Mesenteric fat pad (tissue), 1 donor: ENCODE measurements at places on chromosomes 2 and 18. TPM values are rescaled to one million over a fixed set of nuclear protein-coding genes. Genes with fewer than 3 reads are reported as not detected.

Gene CLEC4F
- 0.48 TPM for total RNA-seq

DNA sequence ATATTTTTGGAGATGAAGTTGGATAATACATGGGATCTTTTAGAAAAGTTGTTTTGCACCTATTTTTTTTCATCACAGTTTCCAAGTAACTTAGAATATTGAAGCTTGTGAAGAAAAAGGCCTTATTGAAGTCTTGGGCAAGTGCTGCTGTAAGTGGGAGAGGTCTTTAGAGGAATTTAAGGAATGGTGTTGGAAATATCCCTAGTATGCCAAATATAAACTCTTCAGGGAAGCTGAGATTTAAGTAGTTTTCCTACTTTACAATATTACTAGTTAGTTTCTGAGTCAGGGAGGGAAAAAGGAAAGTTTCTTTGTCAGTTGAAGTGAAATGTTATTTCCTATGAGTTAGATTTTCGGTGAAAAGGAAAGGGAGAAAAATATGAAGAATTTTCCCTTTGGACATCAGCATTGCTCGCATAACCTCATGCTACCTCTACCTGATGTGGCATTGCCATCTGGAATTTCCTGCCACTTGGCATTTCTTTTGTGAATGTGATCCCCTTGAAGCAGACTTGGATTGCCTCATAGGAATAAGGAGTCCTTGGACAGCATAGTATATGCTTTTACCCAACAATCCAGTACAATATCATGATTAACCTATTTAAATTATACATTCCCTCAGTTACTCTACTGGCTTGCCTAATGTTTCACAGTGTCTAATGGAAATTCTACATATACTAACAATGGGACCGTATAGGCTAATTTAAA is 12.1 kb downstream of the PLEKHH2 start:
- DNase-seq, result no peak

- DNase-seq, result no peak
These were observed 138.3 kb upstream of the STON1 start for GRCh38 chr2:48391616-48392015.

DNA sequence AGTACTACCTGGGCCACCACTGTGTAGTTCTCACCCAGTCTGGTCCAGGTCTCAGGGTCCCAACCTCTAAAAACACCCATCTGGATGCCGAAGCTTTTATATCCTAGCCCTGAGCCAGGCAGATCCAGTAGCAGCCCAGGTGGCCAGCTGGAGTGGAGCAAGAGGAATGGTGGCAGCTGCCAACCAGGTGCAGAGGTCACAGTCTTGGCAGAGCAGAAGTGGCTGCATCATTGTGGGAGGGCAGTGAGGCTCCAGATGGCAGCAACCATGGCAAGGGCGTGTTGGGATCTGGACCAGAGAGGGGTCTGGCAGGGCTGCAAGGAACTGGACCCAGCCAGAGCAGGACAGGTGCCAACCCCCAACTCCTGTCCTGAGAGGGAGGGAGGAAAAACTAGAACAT is 72.2 kb upstream of the AGAP1 start:
- DNase-seq, result no peak

DNA sequence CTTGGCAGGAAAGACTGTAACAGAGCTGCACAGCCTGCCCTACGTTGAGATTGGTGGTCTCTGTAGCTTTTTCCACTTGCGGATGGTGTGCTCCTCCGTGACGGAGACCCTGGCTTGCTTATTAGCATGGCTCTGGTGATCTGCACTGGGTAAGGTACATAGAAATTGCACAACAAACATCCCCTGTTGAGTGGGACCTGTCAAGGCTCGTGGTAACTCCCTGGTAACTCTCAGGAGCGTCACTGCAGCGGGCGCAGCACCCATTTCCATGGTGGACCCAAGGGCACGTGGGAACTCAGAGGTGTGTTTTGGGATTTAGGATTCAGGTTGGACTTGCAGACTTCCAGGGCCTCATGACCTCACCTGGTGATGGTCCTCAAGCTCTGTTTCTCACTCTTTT is 1.1 kb downstream of the TRAF3IP1 start:
- peak; percentile 89 for DNase-seq

DNA sequence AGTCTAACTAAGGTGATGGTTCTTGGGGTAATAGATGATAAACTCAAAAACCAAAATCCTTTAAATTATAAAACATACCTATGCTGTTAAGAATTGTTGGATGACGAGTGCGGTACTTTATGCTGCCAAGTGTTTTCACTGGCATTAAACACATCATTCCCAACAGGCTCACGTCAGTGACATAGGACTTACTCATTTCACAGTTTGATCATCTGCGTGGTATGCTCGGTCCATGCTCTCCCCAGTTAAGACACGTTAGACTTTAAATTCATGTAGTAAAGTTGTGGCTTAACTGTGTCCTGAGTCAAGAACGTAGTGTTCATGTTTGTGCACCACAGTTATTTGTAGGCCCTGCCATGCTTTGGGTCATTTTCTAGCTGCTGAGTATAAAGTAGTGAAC is 125.6 kb upstream of the MYT1L start:
- no peak for DNase-seq

DNA sequence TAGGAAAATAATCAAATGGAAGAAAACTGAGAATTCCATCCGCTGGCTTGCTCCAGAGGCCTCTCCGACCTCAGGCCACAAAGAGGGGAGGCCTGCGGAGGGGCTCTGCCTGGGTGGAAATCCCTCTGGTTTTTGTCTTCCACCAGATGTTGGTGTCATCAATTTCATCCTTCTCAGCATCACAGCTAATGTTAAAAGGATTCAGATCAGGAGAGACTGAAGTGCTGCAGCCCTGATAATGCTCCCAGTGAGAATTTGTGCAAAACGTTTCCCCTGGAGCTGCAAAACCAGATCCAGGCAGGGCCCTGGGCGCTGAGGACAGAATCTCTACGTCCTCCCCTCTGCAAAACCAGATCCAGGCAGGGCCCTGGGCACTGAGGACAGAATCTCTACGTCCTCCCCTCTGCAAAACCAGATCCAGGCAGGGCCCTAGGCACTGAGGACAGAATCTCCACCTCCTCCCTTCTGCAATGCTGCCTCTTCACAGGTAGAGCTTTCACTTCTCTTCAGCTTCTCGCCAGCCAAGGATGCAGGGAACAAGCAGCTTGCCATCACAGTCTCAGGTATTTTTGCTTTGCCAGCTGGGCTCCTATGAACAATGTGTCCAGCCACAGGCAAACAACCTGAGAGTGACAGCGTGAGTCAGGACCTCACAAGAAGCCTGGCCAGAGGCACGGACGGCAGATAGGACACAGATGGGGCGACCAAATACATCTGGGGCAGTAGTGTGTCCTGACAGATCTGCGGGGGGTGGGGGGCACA is 81.2 kb downstream of the TMEM18 start:
- DNase-seq, result no peak
